Upper lobe of right lung (tissue), 1 donor: ENCODE measurements at places on chromosomes 3 and 15. TPM values are rescaled to one million over a fixed set of nuclear protein-coding genes. Genes with fewer than 3 reads are reported as not detected.

DNA sequence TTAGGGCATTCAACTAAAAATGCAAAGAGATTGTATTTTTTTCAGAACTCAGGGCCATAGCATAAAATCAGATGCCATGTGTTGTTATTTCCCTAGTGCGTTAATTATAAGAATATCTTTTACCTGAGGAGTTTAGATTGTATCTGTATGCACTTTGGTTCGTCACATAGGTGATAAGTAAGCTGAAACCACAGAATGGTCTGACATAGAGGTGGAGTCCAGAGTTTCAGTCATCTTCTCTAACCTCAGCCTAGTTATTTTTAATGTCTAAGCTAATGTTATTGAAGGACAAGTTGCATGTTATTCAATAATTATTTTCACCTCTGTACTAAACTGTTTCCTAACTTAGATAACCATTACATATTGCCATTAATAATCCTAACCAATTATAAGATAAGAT is 27.1 kb upstream of the CNTN4 start:
- no peaks in the 10 kb centered on the region for H3K36me3 ChIP-seq
- H3K4me1 ChIP-seq, result no peaks in the 10 kb centered on the region
- DNase-seq, result no peak
- no peak overlapping the region for H3K27ac ChIP-seq

GRCh38 chr3:177982034-177982433 is 554.2 kb upstream of the KCNMB2 start:
- H3K36me3 ChIP-seq, result no peaks in the 10 kb centered on the region
- no peaks in the 10 kb centered on the region for H3K27me3 ChIP-seq
- no peaks in the 10 kb centered on the region for H3K4me1 ChIP-seq
- H3K27ac ChIP-seq, result no peak overlapping the region
- DNase-seq, result no peak
- no peak overlapping the region for H3K4me3 ChIP-seq

- H3K27ac ChIP-seq, result no peak overlapping the region
- no peaks in the 10 kb centered on the region for H3K27me3 ChIP-seq
These were observed 14.2 kb upstream of the ULK3 start for GRCh38 chr15:74857082-74857655.

- H3K4me3 ChIP-seq, result peak overlapping the region; percentile 84
- no peaks in the 10 kb centered on the region for H3K36me3 ChIP-seq
- peak overlapping the region; percentile 99 for H3K27ac ChIP-seq
These were observed 2.3 kb downstream of the SLC25A36 start for GRCh38 chr3:140943781-140944552.

DNA sequence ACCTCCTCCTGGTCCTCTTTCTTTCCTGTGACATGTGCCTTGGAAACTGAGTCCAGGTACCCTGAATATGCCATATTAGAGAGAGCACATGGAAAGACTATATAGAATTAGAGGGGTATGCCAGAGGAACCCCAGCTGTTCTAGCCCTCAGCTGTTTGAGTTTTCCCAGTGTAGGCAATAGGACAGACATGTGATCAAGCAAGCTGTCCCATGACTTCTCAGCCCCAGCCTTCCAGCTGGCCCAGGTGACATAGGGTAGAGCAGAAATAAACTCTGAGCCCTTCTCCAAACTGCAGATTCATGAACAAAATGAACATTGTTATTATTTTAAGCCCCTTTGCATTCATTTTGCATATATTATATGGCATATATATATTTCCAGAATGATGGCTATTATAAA is 118.7 kb downstream of the PPM1L start:
- no peaks in the 10 kb centered on the region for H3K36me3 ChIP-seq
- H3K27me3 ChIP-seq, result no peaks in the 10 kb centered on the region
- H3K27ac ChIP-seq, result no peak overlapping the region
- no peak overlapping the region for H3K4me3 ChIP-seq

- H3K4me1 ChIP-seq, result no peaks in the 10 kb centered on the region
- DNase-seq, result no peak
- H3K27me3 ChIP-seq, result no peaks in the 10 kb centered on the region
- H3K36me3 ChIP-seq, result no peaks in the 10 kb centered on the region
- no peak overlapping the region for H3K4me3 ChIP-seq
These were observed 218.1 kb downstream of the CLSTN2 start for GRCh38 chr3:140152851-140153639.

DNA sequence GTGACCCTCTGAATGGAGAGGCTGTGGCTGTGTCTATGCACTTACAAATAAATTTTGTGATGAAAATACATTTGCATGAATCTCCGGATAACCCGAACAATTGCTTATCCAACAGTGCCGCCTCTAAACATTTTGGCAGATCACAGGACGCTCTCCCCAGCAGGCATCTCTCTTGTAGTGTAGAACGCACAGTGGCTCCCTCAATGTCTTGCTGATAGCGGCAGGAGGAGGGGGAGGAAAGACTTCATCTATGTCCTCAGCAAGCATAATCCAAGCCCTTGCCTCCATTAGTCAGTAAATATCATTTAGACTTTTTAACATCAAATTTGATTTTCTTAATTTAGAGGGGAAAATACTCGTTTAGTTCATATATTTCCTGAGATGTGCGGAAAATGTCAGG is 318.1 kb upstream of the IGF1R start:
- no peaks in the 10 kb centered on the region for H3K4me1 ChIP-seq
- DNase-seq, result no peak
- no peaks in the 10 kb centered on the region for H3K36me3 ChIP-seq
- H3K27ac ChIP-seq, result no peak overlapping the region
- H3K4me3 ChIP-seq, result no peak overlapping the region

DNA sequence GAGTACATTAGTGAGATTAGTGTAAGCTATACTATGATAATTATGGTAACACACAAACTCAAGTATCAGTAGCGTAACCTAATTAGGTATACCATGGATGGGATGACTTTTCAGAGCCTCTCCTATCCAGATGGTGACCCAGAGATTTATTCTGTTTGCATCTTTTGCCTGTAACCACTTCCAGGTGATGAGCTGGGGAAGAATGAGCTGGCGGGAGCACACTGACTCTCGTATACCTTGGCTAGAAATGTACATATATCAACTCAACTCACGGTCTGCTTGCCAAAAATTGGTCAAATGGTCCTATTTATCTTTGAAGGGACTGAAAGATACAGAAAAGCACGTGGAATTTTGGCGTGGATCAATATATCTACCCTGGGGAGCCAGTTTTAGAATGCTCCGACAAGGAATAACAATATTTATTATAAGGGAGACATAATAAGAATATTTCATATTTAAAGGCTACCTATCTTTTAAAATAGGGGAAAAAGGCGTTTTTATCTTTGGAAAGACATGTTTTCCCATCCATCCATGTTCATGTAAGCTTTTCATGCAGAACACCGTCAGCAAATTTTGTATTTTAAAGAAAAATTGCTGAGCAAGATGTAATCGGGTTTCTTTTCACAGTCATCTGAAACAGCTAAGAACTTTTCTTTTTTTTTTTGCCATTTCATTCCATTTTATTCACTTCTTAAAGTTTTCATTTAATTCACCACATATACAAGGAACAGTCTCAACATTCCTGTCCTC is 502.6 kb upstream of the CBLB start:
- H3K4me3 ChIP-seq, result no peak overlapping the region
- DNase-seq, result no peak
- H3K4me1 ChIP-seq, result no peaks in the 10 kb centered on the region

- H3K36me3 ChIP-seq, result no peaks in the 10 kb centered on the region
- no peak for DNase-seq
- H3K27me3 ChIP-seq, result no peaks in the 10 kb centered on the region
- no peak overlapping the region for H3K27ac ChIP-seq
- no peak overlapping the region for H3K4me3 ChIP-seq
- no peaks in the 10 kb centered on the region for H3K4me1 ChIP-seq
These were observed 10.8 kb upstream of the SLC24A5 start for GRCh38 chr15:48109856-48110531.

DNA sequence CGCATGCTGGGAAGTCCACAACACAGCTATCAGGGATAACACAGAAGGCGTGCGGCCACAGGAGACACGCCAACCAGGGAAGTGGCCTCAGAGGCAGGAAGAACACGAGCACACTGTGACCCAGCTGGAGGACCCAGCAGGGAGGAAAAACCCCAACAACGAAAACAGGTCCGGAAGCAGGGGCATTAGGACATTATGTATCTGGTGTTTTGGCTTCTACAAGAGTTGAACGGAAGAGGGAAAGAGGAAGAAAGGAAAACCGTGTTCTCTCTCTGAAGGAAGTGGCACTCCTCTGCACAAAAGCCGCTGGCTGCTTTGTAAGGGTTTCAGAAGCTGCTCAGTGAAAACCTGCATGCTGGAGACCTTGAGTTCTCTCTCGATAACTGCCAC is 61.8 kb downstream of the HACD2 start:
- no peak for DNase-seq
- peaks cover 27% of the 10 kb centered on the region for H3K36me3 ChIP-seq
- H3K4me3 ChIP-seq, result no peak overlapping the region

- no peak for DNase-seq
- H3K36me3 ChIP-seq, result no peaks in the 10 kb centered on the region
- no peaks in the 10 kb centered on the region for H3K4me1 ChIP-seq
- no peaks in the 10 kb centered on the region for H3K27me3 ChIP-seq
- no peak overlapping the region for H3K27ac ChIP-seq
These were observed 17.1 kb downstream of the MCF2L2 start for GRCh38 chr3:183411216-183411922.

DNA sequence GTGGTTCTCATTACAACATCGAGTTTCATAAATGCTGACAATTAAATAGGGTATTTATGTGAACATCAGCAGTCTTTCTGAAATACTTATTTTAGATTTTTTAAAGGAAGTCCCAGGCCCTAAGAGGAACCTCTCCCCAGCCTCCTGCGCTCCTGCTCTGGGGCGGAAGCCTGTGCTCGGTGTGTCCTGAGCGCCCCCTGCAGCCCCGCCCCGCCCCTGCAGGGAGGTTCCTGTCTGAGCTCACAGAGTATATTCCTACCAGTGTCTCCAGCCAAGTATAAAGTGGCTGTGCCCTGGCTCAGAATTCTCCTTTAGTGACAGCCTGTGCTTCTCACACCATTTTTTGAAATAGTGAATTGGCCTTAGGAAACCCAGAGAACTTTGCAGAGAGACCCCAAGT is 567.9 kb downstream of the GOLGA6L6 start:
- no peaks in the 10 kb centered on the region for H3K4me1 ChIP-seq
- H3K4me3 ChIP-seq, result no peak overlapping the region
- no peaks in the 10 kb centered on the region for H3K36me3 ChIP-seq
- H3K27ac ChIP-seq, result no peak overlapping the region
- DNase-seq, result no peak

DNA sequence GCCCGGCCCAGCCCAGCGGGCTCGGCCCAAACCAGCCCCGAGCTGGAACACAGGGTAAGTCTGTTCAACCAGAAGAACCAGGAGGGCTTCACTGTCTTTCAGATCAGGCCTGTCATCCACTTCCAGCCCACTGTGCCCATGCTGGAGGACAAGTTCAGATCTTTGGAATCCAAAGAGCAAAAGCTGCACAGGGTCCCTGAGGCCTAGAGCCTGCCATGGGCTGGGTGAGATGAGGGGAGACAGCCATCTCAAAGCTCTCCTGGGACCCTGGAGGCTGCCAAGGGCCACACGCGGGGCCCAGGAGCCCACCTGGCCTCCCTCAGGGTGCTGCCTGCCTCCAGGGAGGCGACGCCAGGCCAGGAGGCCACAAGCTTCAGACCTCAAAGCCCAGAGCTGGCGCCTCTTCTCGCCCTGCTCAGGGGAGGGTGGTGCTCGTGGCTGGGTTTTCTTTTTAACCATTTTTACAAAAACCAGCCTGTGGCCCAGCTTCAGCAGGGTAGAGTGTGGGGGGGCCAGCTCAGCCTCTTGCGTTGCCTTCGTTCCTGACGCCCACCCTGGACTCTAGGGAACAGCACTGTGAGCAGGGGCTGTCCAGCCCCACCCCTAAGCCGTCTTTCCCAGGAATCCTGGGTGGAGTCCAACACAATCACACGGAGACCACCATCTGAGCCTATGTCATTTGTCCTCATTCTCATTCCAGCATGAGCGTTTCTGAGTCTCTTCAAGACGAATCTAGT is 107.0 kb downstream of the ETFA start:
- H3K27ac ChIP-seq, result no peak overlapping the region
- H3K36me3 ChIP-seq, result no peaks in the 10 kb centered on the region
- DNase-seq, result peak; percentile 52
- H3K4me1 ChIP-seq, result no peaks in the 10 kb centered on the region

DNA sequence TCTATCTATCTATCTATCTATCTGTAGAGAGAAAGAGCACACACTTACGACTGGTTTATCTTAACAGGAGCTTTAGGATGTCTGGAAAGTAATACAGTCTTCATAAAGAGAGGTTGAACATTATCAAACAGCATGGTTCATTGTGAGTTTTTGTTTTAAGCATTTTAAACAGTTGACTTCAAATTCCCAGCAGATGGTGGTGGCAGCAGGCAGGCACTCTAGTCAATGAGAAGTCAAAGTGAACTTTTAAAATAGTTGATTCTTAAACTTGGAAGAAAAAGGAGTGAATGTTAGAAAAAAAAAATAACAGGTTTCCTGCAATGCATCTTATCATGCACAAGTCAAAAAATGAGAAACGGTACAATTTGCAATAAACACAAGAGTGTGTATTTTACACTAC is 432.7 kb downstream of the IL5RA start:
- H3K4me1 ChIP-seq, result no peaks in the 10 kb centered on the region
- no peak for DNase-seq
- no peak overlapping the region for H3K4me3 ChIP-seq
- H3K36me3 ChIP-seq, result no peaks in the 10 kb centered on the region
- H3K27me3 ChIP-seq, result no peaks in the 10 kb centered on the region

DNA sequence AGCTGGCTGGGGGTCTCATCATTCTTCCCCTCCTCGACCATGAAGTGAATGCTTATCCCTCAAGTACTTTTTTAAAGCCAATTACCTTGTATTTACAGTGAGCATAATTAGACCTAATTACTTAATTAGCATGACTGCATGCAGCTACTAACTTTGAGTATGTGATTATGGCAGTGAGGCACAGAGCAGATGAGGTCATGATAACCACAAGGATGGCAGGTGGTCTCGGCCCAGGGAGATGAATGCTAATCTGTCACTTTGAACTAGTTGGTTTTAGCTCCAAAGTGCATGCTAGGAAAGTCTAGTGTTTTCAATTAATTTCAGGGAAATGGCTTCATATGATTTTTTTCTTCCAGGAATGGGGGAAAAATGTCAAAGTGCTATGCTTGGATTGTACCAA is 233.8 kb downstream of the NTRK3 start:
- H3K27ac ChIP-seq, result no peak overlapping the region
- DNase-seq, result no peak
- no peaks in the 10 kb centered on the region for H3K27me3 ChIP-seq

DNA sequence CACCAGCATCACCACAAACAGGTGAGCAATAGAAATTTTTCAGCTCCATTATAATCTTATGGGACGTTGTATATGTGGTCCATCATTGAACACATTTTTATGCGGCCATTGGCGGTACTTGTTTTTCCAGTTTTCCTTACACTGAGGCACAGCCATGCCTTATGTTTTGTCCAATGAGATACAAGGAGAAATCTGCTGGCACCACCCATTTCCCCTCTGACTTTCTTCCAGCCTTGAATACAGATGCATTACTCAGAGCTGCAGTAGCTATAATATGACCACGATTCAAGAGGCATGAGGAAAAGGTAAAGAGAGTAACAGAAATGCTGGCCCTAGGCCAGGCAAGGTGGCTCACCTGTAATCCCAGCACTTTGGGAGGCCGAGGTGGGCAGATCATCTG is 9.0 kb upstream of the PIK3R4 start:
- no peaks in the 10 kb centered on the region for H3K36me3 ChIP-seq
- no peak overlapping the region for H3K27ac ChIP-seq
- H3K4me3 ChIP-seq, result no peak overlapping the region
- no peaks in the 10 kb centered on the region for H3K27me3 ChIP-seq
- H3K4me1 ChIP-seq, result no peaks in the 10 kb centered on the region

Gene ARIH2
- total RNA-seq, result 88.1 TPM

Gene NSMCE3
- 6.7 TPM for total RNA-seq

Gene PRR23A
- total RNA-seq, result not detected

Gene TMEM266
- 2.5 TPM for total RNA-seq

Gene SST
- total RNA-seq, result not detected

Gene P2RY12
- 3.1 TPM for total RNA-seq

Gene TLR9
- total RNA-seq, result 0.87 TPM
